C1 segment of cervical spinal cord (tissue), 14 donors: ENCODE measurements at places on chromosomes 5 and 9.
A peak's percentile ranks its signal among the peaks of the same experiment; 100 is the strongest.

GRCh38 chr5:68424799-68425537 lies 209.4 kb downstream of the PIK3R1 start:
- DNase-seq, result no peak

DNA sequence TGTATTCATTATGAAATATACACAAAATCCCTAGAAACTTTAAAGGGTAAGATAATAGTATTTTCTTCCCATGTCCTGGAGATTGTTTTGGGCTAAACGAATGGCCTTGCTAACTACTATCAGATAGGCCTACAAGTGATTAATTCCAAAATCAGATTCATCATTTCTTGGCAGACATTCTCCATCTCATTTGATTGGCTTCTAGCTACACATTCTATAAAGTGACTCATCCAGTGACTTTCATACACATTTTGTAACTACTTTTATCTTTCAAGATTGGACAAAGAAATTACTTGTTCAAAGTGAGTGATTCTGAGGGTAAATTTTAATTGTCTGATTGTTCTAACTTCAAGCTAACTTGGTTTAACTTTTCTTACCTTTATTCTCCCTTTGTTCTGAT lies 93.3 kb downstream of the RAPGEF6 start:
- no peak for DNase-seq

DNA sequence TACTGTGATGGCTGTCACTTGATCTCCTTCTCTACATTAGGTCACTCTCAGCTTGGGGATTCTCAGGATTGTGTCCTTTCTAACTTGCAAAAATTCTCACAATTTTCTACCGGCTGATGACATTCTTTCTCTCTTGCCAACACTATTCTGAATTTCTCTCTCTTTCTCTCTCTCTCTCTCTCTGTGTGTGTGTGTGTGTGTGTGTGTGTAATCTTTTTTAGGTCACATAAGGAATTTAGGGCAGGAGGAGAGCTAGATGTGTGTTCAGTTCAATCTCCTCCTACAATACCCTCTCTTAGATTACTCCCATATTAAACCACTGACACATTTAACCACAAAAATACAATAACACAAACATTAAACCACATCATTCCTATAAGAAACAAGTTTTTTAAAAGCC lies 242.3 kb upstream of the NREP start:
- DNase-seq, result no peak

DNA sequence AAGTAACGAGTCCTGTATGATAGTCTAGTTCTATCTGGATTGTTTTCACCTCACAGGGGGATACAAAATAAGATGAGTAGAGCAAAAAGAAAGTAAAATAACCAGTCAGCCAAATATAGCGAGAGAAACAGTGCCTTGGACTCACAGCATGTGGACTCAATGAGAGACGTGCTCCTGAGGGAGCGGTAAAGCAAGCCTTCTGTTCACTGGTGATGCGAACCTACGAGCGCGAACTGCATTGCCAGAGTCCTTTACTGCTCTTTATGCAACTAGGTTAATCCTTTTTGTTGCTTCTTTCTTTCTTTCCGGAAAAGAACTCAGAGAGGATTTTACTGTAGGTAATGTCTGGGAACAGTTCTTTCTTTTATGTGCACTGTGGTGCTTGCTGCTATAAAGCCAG lies 132.7 kb downstream of the ANXA1 start:
- DNase-seq, result no peak

- no peak for DNase-seq
Measured at GRCh38 chr9:7129391-7129790, 371.6 kb downstream of the KDM4C start.

GRCh38 chr5:15807871-15808270 lies 307.9 kb downstream of the FBXL7 start:
- peak; percentile 33 for DNase-seq

DNA sequence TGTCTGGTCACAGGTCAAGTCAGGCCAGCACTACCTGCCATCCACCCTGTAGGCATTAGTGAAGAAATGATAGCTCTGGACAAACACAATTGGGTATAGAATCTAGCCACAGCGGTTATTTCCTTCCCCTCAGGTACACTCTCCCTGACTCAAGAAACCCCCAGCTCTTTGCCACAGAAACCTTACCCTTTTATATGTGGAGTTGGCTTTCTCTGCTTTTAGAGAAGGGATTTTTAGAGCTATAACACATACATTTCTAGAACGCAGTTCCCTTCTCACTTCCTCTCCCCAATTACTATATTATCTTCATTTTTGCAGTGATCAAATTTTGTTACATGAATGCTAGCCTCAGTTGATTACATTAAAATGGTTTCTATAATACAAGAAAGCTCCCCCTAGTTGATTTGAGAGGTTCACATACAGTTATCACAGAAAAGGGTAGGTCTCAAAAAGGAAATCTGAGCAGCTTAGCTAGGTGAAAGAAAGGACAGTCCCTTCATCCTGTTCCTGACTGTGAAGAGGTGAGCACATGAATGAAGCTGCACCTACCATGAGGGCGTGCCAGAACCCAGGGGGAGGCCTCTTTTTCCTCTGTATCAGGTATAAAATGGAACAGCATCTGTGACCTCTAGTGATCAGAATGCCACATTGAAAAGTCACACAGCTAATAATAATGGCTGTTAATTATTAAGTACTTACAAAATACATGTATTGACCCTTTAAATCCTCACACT lies 425.6 kb downstream of the KIAA0825 start:
- no peak for DNase-seq

DNA sequence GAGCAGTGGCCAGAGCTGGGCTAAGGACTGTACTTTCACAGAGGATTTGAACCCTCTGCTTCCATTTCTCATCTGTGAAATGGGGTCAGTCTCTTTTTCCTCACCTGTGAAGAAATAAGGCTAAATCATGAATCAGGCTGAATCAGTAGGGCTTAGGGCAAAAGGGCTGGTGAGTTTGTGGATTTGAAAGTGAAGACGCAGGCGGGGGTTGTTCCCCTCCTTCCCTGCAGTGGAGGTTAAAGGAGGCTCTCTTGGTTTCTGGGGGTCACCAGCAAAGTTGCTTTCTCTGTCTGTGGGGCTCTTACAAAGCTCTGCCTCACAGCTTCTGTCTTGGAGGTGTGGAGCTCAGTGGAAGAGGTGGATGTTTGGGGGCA lies 17.6 kb upstream of the NDST1 start:
- no peak for DNase-seq

DNA sequence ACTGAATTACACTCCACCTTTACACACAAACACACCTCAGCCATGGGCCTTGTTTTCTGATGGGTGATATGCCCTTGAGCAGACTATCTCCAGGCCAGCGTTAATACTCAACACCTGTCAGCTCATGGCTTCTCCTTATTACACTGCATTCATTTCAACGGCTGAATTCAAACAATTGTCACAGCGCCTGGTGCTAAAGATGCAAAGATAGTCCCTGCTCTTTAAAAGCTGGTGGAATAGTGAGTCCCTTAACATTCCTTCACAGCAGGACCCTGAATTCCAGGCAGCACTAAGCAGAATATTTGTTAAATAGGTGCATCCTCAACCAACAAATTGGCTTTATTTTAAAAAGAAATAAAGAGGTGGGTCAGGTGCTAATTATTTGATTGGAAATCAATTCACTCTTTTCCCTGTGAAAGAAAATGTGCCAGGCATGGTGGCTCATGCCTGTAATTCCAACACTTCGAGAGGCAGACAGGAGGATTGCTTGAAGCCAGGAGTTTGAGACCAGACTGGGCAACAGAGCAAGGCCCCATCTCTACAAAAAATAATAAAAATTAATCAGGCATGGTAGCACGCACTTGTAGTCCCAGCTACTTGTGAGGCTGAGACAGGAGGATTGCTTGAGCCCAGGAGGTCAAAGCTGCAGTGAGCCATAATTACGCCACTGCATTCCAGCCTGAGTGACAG lies 155.7 kb upstream of the EFNA5 start:
- DNase-seq, result no peak

DNA sequence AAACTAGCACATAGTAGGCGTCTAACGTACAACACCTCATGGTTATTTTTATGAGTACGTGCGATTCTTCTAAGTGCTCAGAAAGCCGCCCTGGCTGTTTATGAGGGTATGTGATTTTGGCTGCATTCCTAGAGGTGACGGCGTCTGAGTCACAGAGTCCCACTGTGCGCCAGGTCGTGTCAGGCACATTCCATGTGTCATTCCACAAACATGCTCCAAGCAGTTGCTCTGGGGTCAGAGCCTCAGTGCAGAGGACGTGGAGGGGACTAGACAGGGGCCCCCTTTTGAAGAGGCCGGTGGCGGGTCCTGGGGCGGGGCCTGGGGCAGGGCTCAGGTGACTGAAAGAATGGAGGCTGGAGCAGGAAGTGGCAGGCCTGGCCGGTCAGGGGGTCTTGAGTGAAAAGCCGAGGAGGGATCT lies 51.9 kb downstream of the NEK6 start:
- no peak for DNase-seq

- no peak for DNase-seq
Measured at GRCh38 chr9:76431601-76432000, 27.4 kb upstream of the GCNT1 start.

DNA sequence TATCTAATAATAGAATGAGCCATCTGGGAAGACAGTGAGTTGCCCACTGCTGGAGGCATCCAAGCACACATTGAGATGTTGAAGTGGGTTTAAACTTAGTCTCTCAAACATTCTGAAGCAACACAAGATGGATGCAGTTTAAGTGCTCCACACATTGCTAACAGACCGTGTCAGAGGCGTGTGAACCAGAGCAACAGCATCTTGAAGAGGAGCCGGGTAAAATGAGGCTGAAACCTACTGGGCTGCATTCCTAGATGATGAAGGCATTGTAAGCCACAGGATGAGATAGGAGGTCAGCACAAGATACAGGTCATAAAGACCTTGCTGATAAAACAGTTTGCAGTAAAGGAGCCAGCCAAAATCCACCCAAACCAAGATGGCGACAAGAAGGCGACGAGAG lies 73.5 kb upstream of the TMEM215 start:
- no peak for DNase-seq

DNA sequence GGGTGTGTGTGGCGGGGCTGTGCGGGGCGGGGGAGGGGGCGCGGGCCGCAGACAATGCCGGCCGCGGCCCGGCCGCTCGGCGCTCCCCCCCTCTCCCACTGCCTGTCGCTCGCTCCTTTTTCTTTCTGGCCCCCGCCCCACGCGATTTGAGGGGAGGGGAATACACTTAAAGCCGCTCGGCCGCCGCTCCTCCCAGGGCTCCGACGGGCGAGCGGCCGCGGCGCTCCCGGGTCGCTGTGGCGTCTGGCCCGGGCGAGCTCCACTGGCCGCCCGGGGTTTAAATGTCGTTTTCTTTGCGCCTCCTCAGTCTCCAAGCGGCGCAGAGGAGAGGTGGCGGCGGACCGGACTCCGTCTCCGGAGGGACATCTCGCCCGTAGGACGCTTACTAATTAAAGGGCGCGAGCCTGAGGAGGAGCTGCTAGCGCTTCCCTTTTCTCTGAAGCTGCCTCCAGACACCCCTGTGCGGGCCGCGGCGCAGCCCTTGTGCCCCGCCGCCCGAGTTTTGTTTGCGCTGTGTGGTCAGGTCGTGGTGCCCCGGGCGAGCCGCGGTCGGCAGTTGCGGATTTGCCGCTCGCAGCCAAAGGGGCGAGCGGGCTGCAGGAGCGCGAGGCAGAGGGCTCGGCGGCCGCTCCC lies 1.4 kb downstream of the ZSWIM6 start:
- peak; percentile 34 for DNase-seq
